ENCODE measurements at places on chromosomes 16 and 17.

DNA sequence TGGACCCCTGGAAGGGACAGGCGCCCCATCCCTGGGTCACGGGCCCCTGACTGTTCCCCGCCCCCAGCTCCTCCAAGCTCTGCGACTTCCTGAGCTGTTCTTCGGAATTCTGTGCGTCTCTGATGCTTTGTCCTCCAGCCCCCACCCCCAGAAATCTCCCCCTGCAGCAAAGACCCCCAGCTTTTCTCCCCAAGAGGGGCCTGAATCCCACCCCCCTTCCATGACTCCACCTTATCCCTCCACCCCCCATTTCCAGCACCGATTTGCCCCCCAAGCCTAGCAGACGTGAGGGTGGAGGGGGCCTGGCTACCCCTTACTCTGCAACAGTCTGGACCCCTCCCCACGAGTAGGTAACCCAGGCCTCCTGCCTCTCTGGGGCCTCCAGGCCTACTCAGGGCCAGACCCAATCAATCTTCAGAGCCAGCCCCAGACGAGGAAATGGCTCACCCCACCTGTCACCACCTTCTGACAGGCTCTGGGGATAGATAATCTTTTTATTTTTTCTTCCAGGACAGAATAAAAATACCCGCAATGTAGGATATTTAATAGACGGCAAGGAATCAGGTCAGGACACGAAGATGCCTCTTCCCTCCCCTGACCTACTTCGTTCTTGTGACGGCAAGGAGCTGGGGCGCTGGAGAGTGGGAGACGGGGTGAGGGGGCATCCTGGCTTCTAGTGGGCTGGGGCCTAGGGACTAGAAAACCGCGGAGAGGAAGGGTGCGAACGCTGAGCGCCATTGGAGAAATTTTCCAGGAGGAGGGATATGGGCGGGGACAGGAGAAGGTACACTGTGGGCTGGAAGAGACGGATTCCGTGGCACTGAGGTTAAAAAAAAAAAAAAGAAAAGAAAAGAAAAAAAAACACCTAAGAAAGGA, 744 bp upstream of the PLXDC1 start:
- DNase-seq: no peak

DNA sequence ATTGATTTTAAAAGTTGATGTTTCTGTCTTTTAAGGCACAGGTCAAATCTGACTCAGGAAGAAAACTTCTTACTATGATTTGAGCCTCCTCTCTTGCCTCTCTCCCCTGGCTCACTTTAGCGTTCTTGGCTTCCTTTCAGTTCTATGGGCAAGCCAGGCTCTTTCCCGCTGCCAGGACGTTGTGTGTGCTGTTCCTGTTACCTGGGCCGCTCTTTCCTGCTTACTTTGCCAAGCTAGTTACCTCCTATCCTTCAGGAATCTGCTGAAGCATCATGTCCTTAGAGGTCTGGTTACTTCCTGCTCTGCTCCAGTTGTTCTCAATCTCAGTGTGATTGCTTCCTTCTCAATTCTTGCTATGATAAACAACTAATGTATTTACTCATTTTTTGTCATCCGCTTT, 1108.5 kb upstream of the EEF2KMT start:
- DNase-seq: no peak

DNA sequence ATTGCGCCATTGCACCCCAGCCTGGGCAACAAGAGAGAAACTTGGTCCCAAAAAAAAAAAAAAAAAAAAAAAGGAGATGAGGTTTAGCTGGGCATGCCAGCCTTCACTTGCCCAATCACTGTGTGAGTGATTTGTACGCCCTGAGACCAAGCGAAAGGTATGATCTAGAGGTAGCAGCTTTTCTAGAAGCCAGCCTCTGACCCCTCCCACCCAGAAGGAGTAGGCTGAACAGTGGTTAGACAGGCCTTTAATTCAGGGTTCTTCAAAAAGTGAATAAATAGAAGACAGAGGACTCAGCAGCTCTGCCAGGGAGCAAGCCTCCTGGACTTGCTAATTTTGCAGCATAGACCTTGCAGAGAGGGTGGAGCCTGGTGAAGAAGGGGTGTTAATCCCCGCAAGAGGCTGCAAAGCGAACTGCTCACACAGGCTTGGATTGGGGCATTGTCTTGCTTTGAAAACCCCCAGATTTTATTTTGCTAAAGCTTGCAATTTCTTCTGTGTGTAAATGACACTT, 7.1 kb upstream of the CYTH1 start:
- no peak for DNase-seq

- DNase-seq: peak; percentile 34
These were observed 889 bp downstream of the MBTD1 start for GRCh38 chr17:51258756-51259563.

GRCh38 chr16:86975445-86975844, 341.7 kb downstream of the C16orf95 start:
- peak; percentile 87 for DNase-seq

GRCh38 chr16:28935346-28935745, 3.6 kb downstream of the CD19 start:
- DNase-seq: no peak

DNA sequence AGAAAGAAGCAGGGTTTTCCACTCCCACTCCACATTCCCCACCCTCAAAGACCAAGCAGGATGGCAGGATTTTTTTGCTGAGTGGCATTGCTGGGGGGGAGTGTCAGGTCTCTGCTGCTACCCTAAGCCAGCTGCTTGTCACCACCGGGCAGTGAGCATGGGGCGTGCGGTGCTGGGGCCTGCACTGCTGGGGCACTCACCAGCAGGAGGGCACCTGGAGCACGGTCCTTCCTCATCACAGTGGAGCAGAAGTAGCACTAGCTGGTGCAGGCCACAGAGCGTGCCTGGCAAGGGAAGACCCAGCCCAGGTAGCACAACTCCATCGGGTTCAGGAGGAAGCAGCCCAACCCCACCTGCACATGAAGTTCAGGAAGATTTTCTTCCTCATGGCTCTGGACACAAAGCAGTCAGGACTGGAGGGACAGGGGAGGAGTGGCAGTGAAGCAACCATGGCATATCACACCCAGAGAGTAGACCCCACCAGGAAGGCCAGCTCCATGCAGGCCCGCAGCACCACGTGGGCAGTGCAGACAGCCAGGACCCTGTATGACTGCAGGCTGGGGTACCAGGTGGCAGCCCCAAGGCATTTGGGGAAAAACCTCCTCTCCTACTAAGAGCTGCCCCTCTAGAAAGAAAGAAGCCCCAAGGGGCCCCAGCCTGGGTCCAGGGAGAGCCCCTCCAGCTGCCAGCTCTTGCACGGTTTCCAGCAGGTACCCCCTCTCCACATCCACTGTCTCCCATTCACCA, 16.7 kb upstream of the MYO18A start:
- no peak for DNase-seq

DNA sequence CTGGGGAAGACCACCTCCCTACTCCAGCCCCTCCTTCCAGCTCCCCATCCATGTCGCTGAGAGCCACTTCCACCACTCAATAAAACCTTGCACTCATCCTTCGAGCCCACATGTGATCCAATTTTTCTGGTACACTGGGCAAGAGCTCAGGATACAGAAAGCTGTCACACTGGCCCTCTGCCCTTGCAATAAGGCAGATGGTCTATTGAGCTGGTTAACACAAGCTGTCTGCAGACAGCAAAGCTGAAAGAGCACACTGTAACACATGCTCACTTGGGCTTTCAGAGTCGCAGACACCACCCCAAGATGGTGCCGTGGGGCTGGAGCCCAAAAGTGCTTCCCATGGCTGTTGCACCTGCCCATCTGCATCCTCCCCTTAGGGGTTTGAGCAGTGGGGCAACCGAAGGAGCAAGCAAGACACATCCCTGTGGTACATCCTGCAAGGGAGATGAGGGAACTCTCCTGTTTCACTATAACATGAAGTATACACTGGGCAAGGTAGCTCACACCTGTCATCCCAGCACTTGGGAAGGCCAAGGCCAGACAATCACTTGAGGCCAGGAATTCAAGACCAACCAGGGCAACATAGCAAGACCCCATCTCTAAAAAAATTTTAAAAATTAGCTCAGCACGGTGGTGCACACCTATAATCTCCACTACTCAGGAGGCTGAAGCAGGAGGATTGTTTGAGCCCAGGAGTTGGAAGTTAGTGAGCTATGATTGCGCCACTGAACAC, 52.8 kb upstream of the C17orf78 start:
- DNase-seq: no peak

- no peak for DNase-seq
These were observed 460 bp upstream of the SLC13A2 start for GRCh38 chr17:28472871-28473497.

DNA sequence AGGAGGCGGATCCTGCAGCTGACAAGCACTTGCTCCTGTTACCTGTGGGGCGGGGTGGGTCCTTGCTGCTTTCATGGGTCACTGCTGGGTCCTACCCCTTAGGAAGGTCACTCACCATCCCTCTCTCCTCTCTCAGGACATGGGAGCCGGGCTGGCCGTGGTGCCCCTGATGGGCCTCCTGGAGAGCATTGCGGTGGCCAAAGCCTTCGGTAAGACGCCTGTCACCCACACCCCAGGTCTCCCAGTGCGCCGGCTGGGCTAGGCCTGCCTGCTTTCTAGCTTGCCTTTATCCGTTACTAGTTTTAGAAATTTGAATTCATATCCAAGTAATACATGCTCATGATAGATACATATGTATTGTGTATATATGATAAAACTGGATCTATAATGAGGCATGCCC, 17.2 kb downstream of the SLC26A11 start:
- DNase-seq: no peak

GRCh38 chr17:31446195-31446967, 54.9 kb downstream of the RAB11FIP4 start:
- no peak for DNase-seq

- DNase-seq: peak; percentile 81
These were observed 66.0 kb upstream of the HAS3 start for GRCh38 chr16:69039333-69039941.

DNA sequence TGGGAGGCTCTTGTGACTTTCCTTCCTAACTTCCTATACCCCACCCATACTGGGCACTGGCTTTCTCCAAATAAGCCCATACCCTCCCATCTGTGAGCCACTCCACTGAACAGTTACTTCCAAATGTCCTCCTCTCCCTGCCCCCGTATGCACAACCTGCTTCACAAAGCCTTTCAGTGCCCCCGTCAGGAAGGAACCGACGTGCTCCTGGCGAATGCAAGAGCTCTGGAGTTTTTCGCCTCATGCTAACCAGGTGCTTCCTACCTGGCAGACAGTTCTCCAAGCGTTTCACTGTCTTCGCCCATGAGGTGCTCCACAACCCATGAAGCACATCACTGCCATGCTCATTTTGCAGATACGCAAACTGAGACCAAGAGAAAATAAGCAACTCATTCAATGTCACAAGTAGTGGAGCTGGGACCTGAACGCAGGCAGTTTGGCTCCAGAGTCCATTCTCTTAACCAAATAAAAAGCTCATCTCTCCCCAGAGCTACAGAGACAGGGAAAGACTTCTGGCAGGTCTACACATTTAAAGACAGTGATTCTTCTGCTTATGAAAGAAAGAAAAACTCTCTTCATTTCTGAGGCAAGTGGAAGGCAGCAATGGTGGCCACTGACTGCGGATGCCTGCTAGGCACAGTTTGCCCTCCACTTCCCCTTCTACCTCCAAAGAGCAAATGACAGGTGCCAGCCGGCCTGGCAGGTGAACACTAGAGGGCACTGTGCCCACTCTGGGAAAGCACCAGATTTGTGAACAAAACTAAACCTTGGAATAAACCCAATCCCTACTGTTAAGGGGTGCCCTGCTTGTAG, 23.8 kb downstream of the SPHK1 start:
- peak; percentile 66 for DNase-seq

DNA sequence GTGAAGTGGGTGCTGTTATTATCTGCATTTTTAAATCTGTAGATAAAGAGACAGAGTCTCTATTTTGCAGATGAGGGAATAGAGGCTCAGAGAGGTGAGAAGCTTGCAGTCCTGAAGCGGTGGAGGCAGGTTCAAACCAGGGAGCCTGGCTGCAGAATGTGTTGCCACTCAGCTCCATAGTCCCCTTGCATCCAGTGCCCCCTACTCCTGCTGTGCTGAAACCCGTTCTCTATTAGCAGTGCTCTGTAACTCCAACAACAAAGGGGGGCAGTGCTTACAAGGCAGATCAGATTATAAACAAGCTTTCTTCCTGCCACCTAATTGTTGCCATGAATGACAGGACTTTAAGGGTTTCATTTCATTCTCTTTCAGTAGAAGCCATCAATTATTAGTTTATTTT, 118.1 kb upstream of the CACNG3 start:
- no peak for DNase-seq

DNA sequence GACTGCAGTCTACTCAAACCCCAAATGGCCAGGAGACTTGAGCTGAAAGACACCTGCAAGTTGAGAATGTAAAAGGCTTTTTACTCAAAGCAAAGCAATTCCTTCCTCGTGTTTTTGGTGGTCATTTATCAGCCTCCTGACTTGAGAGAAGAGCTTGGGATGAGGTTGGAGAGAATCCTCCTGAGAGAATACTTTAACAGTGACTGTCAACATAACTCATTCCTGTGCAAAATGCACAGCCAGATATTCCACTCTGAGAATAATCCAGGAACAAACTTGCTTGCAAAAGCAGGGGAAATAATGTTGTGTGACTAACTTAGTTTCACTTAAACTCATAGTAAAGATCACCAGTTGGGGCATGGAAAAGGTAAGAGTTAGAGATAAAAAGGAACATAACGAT, 53.4 kb downstream of the SNTB2 start:
- no peak for DNase-seq

- DNase-seq: no peak
These were observed 34.6 kb downstream of the DCUN1D3 start for GRCh38 chr16:20865420-20866131.

- no peak for DNase-seq
These were observed 1.3 kb downstream of the PFN1 start for GRCh38 chr17:4947010-4947410.

DNA sequence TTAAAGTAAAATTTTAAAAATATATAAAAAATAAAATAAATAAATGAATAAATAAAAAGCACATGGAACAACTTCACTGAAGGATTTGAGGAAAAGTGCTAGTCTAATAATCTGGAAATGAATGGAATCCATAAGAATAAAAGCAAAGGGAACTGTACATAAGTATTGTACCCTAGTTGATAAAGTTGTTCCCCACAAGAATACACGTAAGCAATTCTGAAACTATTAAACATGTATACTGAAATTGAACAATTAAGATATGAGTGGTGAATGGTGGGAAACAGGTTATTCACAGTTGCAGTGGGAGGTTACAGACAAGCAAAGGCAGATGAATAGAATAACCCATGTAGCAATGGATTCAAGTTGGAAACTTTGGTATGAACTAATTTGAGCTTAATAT, 853.2 kb upstream of the SOX9 start:
- no peak for DNase-seq

DNA sequence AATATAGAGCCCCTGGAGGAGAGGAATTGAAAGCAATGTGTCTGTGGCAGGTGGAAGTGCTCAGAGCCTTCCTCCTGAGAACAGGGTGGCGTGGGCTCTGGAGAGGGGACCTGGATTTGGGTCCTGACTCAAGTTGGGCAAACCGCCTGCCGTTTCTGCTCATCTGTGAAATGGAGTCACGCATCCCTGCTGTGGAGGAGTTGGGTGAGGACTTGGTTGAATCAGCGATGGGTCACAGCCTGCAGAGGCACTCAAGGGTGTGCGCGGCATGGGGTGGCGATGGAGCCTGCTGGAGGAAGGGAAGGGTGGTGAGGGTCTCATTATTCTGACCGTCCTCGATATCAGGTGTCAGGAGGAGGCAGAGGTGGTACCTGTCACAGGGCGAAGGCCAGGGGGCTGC, 3.1 kb downstream of the ADAD2 start:
- DNase-seq: no peak

GRCh38 chr17:31155208-31155810, 60.5 kb downstream of the NF1 start:
- no peak for DNase-seq
